ENCODE measurements at places on chromosomes 6 and 20. TPM values are rescaled to one million over a fixed set of nuclear protein-coding genes. Genes with fewer than 3 reads are reported as not detected.

The CYP39A1 gene
- polyA plus RNA-seq: not detected

The CTAGE9 gene
- not detected for polyA plus RNA-seq

The NRSN1 gene
- not detected for polyA plus RNA-seq

The CFAP206 gene
- not detected for polyA plus RNA-seq

The B3GAT2 gene
- 0.04 TPM for polyA plus RNA-seq

The SLPI gene
- not detected for polyA plus RNA-seq

The HLA-DOA gene
- polyA plus RNA-seq: not detected

The DPPA5 gene
- polyA plus RNA-seq: not detected

The GOPC gene
- 37.8 TPM for polyA plus RNA-seq

The C20orf202 gene
- not detected for polyA plus RNA-seq

The C2 gene
- 1.9 TPM for polyA plus RNA-seq

The BPIFB1 gene
- polyA plus RNA-seq: not detected

The WFDC12 gene
- not detected for polyA plus RNA-seq

The FUT9 gene
- polyA plus RNA-seq: not detected

The TINAG gene
- polyA plus RNA-seq: not detected

The RIN2 gene
- 60.8 TPM for polyA plus RNA-seq
